ENCODE measurements at places on chromosomes 4 and X. TPM values are rescaled to one million over a fixed set of nuclear protein-coding genes. Genes with fewer than 3 reads are reported as not detected.

ATP2B3 gene
- 0.05 TPM for total RNA-seq

TMEM271 gene
- total RNA-seq: not detected

ARHGAP4 gene
- 128 TPM for total RNA-seq

MAGEA9B gene
- total RNA-seq: not detected

TENM3 gene
- not detected for total RNA-seq

SRPK3 gene
- total RNA-seq: not detected

VSIG4 gene
- not detected for total RNA-seq

Measured in activated T-helper 1 cell treated with anti-CD3 and anti-CD28 coated beads, Interleukin-12 subunit alpha, Interleukin-12 subunit beta, Interleukin-2, Interleukin-4 antibody, amounts not matched to agents 30 ng/mL and 10 ng/mL and 1 ng/mL, durations not matched to agents 14 hours and 24 hours and 36 hours (primary cell).